Tracheal epithelial cell (primary cell): ENCODE measurements at places on chromosomes 1 and 21. TPM values are rescaled to one million over a fixed set of nuclear protein-coding genes. Genes with fewer than 3 reads are reported as not detected.

Gene CD101
- 0.48 and 1.3 TPM in 2 replicates for total RNA-seq

Gene UTS2
- total RNA-seq, result not detected in 2 replicates

Gene HCN3
- total RNA-seq, result 0.43 and 0.72 TPM in 2 replicates

Gene PTPRU
- 60.2 and 84.0 TPM in 2 replicates for total RNA-seq

Gene MPZ
- 0.21 and 0.24 TPM in 2 replicates for total RNA-seq

Gene KMO
- total RNA-seq, result 1.2 TPM in 1 of 2 replicates, not detected in the other

Gene LPAR3
- total RNA-seq, result 59.8 and 156 TPM in 2 replicates

Gene CGN
- total RNA-seq, result 3.4 and 4.6 TPM in 2 replicates

Gene KIF26B
- total RNA-seq, result 3.0 and 3.1 TPM in 2 replicates

Gene RGS13
- total RNA-seq, result not detected in 2 replicates

Gene EXOC8
- 12.5 and 13.0 TPM in 2 replicates for total RNA-seq

Gene ZNF683
- total RNA-seq, result not detected in 2 replicates

Gene TMEM222
- total RNA-seq, result 15.1 and 21.2 TPM in 2 replicates

Gene IL20
- 0.72 TPM in 1 of 2 replicates, not detected in the other for total RNA-seq

Gene CENPL
- 5.3 and 7.5 TPM in 2 replicates for total RNA-seq

Gene RGL1
- total RNA-seq, result 0.43 and 1.7 TPM in 2 replicates

Gene SYT2
- total RNA-seq, result under 0.01 TPM in 1 of 2 replicates, not detected in the other

Gene C21orf58
- 0.85 and 2.2 TPM in 2 replicates for total RNA-seq

Gene KISS1
- 0.48 TPM in 1 of 2 replicates, not detected in the other for total RNA-seq

Gene EFNA1
- total RNA-seq, result 44.8 and 111 TPM in 2 replicates

Gene HES2
- total RNA-seq, result 249 and 299 TPM in 2 replicates

Gene SH2D5
- total RNA-seq, result 31.5 and 64.6 TPM in 2 replicates

Gene TDRD5
- total RNA-seq, result under 0.01 TPM in 2 replicates

Gene TSPAN1
- 26.2 and 29.4 TPM in 2 replicates for total RNA-seq

Gene BMP8B
- 0.72 and 3.0 TPM in 2 replicates for total RNA-seq

Gene WNT3A
- total RNA-seq, result under 0.01 TPM in 1 of 2 replicates, not detected in the other

Gene PROK1
- not detected in 2 replicates for total RNA-seq

Gene KRTAP21-2
- total RNA-seq, result not detected in 2 replicates

Gene TMPRSS3
- not detected in 2 replicates for total RNA-seq

Gene CNR2
- total RNA-seq, result not detected in 2 replicates

Gene OR2T33
- not detected in 2 replicates for total RNA-seq

Gene CD164L2
- 1.2 and 4.0 TPM in 2 replicates for total RNA-seq

Gene NMNAT1
- 12.4 and 12.8 TPM in 2 replicates for total RNA-seq

Gene ORC1
- 0.64 and 0.96 TPM in 2 replicates for total RNA-seq

Gene KRTAP12-2
- total RNA-seq, result not detected in 2 replicates

Gene CR1
- not detected in 2 replicates for total RNA-seq

Gene ACTRT2
- total RNA-seq, result not detected in 2 replicates

Gene AK4
- total RNA-seq, result 43.7 and 78.3 TPM in 2 replicates

Gene SPRR2G
- total RNA-seq, result not detected in 2 replicates

Gene ALDH9A1
- total RNA-seq, result 65.9 and 74.7 TPM in 2 replicates

Gene MAP3K21
- 10.1 and 12.4 TPM in 2 replicates for total RNA-seq

Gene FNDC5
- total RNA-seq, result 0.21 TPM in 1 of 2 replicates, not detected in the other

Gene LYSMD1
- 4.8 and 7.9 TPM in 2 replicates for total RNA-seq

Gene CRABP2
- 30.1 and 132 TPM in 2 replicates for total RNA-seq

Gene TARS2
- 17.8 and 23.4 TPM in 2 replicates for total RNA-seq

Gene SPRR5
- total RNA-seq, result not detected in 2 replicates

Gene SPRR2A
- 1.9 and 3.0 TPM in 2 replicates for total RNA-seq

Gene TSPEAR
- total RNA-seq, result not detected in 2 replicates

Gene INPP5B
- total RNA-seq, result 7.0 and 11.3 TPM in 2 replicates

Gene KIF14
- total RNA-seq, result 1.3 and 1.4 TPM in 2 replicates

Gene NUDT4B
- 4.6 and 9.0 TPM in 2 replicates for total RNA-seq
